ENCODE measurements at places on chromosomes 7 and 10. TPM values are rescaled to one million over a fixed set of nuclear protein-coding genes. Genes with fewer than 3 reads are reported as not detected.
A peak's percentile ranks its signal among the peaks of the same experiment; 100 is the strongest.

DNA sequence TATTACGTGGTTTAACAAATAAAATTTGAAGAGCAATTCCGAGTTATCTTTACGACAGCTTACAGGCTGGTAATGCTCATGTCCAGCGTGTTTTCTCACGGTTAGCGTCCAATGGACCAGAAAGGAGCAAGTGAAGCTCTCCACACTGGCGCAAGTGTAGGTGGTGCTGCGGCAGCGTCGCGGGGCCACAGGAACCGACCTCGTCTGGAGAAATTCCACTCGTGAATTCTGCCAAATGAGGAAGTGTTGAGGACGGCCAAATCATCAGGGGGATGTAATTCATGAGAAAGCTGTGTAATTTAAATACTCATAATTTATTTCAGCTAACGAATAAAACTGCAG, 350 bp upstream of the ZNF37A start:
- DNase-seq, result no peak

- no peak for DNase-seq
Observed at GRCh38 chr7:108592646-108593201, 23.1 kb downstream of the DNAJB9 start.

DNA sequence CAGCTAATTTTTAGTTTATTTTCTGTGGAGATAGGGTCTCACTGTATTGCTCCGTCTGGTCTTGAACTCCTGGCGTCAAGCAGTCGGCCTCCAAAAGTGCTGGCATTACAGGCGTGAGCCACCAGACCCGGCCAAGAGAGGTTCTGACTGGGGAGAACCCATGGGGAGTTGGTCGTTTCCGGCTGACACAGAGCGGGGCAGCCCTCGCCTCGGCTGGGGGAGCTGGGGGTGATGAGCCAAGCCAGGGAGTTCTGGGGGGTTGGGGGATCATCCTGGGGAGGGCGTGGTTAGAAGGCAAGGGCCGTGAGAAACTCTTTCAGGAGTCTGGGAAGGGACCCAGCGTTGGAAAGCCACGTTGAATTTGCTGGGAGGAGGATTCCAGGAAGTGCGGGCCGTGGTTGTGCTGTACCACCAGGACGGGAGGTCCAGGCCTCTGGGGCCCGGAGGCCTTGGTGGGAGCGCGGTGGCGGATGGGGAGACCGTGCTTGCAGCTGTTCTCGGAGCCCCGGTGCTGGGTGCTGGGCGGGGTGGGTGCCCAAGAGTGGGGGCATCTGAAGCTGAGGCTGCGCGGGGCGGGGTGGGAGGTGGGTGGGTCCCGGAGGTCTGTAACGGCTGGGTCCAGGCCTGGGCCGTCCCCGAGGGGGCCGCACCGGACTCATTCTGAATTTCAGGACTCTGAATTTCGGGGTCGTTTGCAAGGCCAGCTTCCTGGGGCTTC, 8.4 kb upstream of the ZNF853 start:
- DNase-seq, result no peak

DNA sequence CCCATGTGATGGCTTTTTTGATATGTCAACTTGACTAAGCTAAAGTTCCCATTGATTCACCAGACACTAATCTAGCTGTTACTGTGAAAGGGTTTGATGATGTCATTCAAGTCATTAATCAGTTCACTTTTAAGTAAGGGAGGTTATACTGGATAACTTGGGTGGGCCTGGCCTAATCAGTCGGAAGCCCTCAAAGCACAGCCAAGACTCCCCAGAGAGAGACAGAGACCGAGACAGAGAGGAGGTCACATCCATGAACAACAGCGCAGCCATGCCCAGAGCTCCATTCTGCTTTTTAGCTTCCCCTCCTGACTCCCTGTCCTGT, 103.4 kb downstream of the TRIL start:
- no peak for DNase-seq

DNA sequence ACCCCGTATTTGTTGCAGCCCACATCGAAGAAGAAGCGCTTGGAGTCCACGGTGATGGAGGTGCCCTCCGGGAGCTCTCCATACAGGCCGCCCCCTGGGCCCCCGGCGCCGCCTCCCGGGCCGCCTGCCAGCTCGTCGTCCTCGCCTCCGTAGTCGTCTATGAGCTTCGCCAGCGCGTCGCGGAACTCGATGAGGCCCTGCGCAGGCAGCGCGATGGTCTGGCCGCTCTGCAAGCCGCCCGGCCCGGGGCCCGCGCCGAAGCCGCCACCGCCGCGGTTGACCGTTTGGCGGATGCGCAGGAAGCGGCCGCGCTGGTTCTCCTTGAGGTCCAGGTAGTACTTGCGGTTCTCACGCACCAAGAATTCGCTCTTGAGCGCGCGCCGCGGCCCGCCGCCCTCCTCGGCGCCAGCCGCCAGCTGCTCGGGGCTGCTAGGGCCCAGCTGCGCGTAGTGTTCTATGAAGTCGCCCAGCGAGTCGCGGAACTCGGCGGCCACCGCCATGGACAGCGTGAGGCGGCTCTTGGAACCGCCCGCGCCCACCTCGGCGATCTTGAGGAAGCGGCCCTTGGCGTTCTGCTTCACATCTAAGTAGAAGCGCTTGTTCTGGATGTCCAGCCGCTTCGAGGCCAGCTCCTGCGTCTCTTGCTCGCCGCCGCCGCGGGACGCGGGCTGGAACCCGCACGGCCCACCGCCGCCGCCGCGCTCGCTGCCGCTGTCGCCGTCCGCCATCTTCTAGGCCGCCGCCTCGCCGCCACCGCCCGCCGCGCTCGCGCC, 523 bp downstream of the PURB start:
- DNase-seq, result peak; percentile 33

DNA sequence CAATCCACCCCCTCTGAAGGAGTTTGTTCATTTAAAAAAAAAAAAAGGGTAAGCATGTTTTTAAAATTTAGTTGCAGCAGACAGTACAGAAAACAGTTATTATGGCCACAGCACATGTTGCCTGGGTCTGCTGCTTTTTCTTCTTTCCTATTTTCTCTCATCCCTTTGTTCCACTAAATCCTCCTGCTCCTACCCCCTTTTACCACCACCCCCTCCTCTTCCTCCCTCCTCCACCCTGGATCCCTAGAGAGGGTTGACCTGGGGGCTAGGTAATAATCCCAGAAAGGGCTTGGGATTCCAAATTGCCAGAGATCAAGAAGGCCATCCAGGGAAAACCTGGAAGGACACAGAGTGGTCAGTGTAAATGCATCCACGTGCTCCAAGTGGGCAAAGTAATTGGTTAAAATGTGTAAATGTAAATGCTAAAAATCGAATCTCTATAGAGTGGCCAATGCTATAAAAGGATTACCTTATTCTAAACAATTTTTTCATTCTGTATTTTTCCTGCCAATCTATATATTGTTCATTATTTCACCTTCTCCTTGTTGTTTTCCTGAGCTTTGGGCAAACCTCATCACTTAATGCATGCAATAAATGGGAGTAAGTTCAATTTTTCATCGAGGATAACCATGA, 89.0 kb upstream of the PIK3CG start:
- DNase-seq, result no peak

DNA sequence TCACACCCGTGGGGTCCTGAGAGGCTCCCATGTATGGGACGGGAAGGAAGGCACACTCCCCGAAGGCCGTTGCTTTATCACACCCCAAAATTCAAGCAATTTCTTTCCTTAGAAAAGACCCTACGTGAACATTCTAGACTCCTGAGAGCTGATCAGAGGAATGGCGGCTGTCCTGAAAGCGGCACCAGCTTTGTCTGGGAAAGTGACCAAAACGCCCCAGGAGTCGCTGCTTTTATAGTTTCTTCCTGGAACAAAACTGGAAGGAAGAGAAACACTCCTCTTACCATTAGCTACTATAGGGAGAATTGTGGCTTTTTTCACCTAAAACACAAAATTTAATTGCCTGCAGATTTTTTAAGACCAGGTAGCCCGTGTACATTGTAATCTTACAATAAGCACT, 261.8 kb upstream of the RNF32 start:
- peak; percentile 23 for DNase-seq

DNA sequence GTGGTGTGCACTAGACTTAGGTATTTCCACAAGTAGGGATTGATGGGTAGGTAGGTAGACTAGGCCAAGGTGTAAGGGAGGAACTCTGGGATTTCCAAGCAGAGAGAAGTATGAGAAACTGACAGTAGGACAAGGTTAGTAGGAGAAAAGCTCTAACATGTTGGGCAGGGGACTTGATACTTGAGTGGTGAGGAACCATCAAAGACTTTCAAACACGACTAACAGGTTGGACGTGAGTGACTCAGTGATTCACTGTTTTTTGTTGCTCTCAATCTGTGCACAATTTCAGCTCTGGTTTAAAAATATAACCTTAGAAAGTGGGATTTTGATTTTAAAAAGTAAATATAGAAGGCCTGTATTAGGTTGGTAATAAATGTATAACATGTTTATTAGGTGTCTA, 44.4 kb downstream of the KLHDC10 start:
- DNase-seq, result no peak

GRCh38 chr7:39375874-39376190, 190.4 kb upstream of the YAE1 start:
- DNase-seq, result no peak

- no peak for DNase-seq
Observed at GRCh38 chr7:92723205-92723604, 113.2 kb downstream of the CDK6 start.

DNA sequence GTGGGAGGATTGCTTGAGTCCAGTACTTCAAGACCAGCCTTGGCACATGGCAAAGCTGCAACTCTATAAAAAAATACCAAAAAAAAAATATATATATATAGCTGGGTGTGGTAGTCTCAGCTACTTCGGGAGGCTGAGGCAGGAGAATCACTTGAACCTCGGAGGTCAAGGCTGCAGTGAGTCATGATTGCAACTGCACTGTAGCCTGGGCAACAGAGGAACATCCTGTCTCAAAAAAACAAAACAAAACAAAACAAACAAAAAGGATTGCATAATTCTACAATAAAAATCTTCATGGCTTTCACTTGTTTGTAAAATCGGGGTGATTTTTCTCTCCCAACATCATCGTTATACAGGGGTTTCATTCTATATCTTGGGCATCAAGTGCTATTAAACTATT, 35.1 kb downstream of the GUSB start:
- no peak for DNase-seq

- no peak for DNase-seq
Observed at GRCh38 chr10:22210267-22210666, 7.5 kb downstream of the EBLN1 start.

DNA sequence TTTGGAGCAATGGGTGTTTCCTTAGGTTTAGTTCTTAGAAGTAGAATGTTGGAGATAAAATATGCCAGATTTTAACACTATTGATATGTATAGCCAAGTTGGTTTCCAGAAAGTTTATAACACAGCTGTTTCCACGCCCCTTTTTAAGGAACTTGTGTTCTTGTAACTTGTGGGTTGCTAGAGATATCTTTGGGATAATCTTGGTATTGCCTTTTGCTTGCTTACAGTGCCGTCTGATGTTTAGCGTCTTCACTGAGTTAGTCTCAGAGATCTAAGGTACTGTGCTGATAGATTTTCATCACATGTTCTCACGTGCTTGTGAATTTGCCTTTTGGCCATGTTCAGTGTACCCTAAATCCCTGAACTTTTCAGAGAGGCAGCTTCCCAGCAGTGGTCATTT, 12.4 kb downstream of the TMEM248 start:
- DNase-seq, result no peak

DNA sequence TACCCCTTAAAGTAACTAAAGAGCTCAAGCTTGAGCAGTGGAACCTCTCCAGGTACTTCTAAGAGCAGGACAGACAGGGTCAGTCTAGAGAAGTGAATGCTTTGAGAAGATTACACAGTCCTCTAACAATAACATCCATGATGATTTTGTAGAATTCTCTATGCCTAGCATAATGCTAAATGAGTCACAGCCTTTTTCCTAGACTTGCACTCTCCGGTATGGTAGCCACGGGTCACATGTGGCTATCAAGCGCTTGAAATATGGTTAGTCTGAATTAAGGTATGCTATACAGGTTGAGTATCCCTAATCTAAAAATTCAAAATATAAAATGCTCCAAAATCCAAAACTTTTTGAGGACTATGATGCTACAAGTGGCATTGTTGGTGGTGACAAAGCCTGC, 166.6 kb upstream of the MKLN1 start:
- no peak for DNase-seq

- DNase-seq, result no peak
Observed at GRCh38 chr10:77801474-77802161, 124.9 kb downstream of the DLG5 start.

DNA sequence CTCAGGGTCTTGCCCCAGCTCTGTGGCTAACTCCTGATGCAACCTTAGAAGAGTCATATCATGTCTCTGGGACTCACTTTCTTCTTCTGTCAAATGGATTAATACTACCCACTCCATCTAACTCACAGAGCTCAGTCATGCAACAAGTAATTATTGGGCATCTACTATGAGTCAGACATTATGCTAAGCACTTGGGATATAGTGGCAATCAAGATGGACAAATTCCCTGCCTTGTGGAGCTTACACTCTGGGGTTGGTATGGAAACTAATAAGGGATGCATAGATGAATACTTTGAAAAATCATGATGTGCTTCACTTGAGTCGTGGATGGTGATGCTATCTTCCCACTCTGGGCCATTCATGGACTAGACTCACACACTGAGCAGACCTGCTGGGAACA, 88.9 kb downstream of the KCNMA1 start:
- DNase-seq, result no peak

CALCR gene
- total RNA-seq, result 0.45 TPM

PTPRZ1 gene
- 180 TPM for total RNA-seq

FBH1 gene
- total RNA-seq, result 46.7 TPM

RRP12 gene
- total RNA-seq, result 14.1 TPM

LIPM gene
- total RNA-seq, result not detected

SPDYE16 gene
- 0.27 TPM for total RNA-seq

IQCE gene
- 18.9 TPM for total RNA-seq

CPN1 gene
- not detected for total RNA-seq
